NCI-H2081 treated with DMSO at 0.1 percent for 48 hours (cell line): ENCODE measurements at places on chromosomes 2 and 18.

DNA sequence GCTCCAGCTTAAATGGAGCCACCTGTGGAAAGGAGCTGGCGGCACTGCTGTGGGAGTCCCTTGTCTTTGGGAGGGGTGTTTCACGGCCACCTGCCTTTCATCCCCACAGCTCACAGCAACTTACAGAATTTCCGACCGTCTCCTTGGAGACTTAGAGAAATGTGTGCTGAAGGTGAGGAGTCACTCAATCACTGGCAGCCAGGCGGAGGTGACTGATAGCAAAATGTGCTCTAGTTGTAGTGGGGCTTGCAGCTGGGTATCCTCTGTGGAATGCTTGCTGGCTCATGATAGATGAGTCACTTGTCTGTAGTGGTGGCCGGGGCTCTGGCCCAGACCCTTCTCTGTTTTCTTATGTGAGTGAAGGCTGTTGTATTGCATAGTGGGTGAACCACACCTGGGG lies 110.7 kb downstream of the SH3RF3 start:
- no peak for DNase-seq

- no peak for DNase-seq
Measured at GRCh38 chr2:142290931-142291330, 160.1 kb upstream of the LRP1B start.

- no peak for DNase-seq
Measured at GRCh38 chr2:134685967-134686366, 32.8 kb downstream of the TMEM163 start.

DNA sequence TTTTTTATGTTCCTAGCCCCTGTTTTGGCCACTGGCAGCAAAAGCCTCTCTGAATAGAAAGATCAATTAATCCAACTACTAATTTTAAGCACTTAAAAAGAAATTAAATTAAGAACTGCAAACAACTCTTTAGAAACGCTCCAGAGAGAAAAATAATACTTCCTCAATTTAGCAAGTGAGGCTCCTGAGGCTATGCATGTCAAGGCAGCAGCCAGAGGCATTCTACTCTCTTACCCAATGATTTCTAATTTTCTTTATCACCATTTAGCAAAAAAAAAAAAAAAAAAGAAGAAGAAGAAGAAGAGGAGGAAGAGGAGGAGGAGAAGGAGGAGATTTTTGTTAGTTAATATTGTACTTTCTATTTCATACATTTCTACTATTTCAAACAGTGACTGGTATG lies 68.5 kb downstream of the TMEM237 start:
- no peak for DNase-seq

GRCh38 chr2:220962556-220962955 lies 609.5 kb downstream of the EPHA4 start:
- no peak for DNase-seq

DNA sequence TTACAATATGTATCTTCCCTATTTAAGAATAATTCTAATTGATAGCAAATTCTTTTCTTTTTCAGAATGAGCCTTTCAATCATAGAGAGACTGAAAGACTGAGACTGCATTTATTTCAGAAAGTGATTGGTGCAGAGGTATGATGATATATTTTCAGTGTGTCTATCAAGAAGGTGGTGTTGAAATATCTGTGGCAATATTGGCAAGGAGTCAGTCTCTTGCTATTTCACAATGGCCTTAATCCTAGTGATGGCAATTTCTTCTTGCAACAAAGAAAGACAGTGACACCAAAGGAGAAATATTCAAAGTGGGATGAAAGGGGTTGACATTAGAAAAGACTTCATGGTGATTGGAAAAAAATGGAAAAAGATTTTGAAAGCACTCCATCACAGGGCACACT lies 21.7 kb upstream of the ZBTB14 start:
- no peak for DNase-seq

DNA sequence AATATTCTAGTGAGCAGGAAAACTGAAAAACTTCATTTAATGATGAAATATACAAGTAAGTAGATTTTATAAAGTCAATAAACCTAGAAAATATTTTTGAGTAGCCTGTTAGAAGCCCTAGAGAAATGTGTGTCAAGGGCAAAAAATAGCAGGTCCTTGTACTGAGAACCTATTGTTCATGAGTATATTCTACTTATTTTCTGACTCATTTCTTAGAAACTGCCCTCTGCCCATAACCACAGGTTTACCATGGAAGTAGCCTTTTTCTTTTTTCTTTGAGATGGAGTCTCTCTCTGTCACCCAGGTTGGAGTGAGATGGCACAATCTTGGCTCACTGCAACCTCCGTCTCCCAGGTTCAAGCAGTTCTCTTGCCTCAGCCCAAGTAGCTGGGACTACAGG lies 19.4 kb upstream of the SELENOI start:
- no peak for DNase-seq

GRCh38 chr2:176135035-176135440 lies 5.5 kb downstream of the HOXD8 start:
- DNase-seq, result no peak

- no peak for DNase-seq
Measured at GRCh38 chr2:24206242-24206641, 31.4 kb downstream of the FAM228A start.

DNA sequence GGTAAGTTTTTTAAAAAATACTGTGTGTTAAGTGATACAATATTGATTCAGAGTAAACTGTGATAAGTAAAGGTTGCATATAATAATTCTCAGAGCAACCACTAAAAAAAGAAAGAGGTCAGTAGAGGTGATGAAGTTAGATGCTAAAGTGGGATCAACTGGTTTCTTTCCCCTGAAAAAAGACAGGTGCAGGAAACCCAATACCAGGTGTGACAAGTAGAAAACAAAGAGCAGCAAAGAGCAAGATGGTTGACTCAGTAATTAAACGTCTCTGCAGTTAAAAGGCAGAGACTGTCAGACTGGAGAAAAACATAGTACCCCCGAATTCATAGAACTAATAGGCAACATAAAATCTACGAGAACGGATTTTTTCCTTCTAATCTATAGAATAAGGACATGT lies 128.3 kb downstream of the ATP9B start:
- peak; percentile 62 for DNase-seq

DNA sequence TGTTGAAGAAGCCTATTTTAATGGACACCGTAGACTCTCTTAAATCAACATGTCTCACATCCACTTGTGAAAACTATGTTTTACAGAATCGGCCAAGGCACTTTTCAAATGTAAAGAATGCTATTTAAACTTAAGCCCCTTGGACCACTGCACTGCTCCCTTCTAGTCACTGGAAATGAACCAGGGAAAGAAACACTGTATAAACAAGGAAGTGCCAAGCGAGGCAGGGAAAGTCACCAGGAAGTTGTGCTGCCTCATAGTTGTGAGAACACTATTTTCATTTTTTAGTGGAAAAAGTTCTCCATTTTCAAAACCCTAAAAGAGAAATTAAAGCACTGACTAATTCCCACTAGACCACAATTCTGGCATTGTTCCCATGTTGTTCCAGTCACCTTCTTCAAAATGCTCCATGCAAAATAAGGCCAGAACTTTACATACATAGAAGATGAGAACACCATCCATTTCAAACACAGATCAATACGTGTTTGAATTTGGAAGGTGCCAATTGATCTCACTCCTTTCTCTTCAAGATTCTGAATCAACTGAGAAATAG lies 13.5 kb downstream of the CCDC141 start:
- DNase-seq, result no peak

GRCh38 chr2:215145611-215146010 lies 7.2 kb upstream of the ABCA12 start:
- no peak for DNase-seq

- no peak for DNase-seq
Measured at GRCh38 chr2:232662486-232663260, 29.3 kb downstream of the EFHD1 start.

- DNase-seq, result no peak
Measured at GRCh38 chr2:234496055-234496834, 636 bp downstream of the ARL4C start.

- no peak for DNase-seq
Measured at GRCh38 chr2:101339266-101339880, 30.9 kb upstream of the RNF149 start.

GRCh38 chr2:179703702-179704101 lies 157.7 kb downstream of the ZNF385B start:
- DNase-seq, result no peak

GRCh38 chr2:20622731-20623130 lies 28.2 kb downstream of the HS1BP3 start:
- no peak for DNase-seq

DNA sequence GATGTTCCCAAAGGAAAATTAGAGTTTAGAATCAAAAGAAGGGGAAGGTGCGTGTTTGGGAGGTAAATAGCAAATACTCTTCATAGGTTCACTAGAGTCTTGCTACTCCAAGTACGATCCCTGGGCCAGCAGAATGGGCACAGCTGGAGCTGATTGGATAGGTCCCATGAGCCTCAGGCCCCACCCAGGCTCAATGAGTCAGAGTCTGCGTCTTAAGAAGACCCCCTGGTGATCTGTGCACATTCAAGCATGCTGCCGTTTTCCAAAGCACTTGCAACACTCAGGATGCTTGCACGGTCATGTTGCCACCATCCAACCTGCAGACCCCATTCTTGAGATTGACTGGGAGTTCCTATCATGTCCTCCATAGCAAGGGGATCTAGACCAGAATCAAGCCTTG lies 40.5 kb downstream of the ABCG8 start:
- DNase-seq, result no peak

DNA sequence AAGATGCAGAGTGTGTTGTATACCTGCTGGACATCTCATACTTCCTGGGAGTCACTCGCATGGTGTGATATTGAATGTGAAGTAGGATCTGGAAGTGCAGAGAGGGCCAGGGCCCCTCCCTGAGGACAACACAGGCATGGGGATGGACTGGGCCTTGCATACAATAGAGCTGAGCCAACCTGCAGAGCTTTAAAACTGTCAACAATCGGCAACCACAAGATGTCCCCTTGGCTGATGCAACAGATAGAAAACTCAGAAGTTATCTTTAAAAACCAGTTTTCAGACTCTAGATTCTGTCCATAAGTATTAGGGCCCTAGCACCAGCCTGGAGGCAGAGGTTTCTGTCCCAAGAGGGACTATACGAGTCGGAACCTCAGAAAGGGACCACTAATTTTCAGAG lies 19.7 kb downstream of the EVA1A start:
- DNase-seq, result no peak

DNA sequence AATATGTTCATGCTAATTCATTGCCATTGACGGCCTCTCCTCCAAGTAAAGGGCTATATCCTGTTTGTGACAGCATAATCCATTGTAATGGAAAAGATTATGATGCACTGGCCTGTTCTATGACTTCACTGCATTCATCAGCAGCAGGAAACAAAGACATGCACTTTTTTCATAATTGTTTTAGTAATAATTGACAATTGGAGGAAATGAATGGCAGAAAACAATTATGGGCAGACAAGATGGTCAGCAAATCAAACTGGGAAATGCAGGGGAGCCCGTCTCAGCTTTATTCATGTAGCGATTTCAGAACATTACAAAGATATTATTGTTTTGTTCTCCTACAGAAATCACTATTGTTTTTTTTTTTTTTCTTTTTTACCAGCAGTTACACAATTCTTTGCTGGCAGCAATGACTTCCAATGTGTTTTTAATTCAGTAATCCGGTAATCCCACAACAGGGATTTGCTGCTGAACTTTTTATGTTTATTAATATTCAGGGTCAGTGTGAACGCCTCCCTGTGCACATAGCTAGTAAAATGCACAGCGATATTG lies 33.8 kb upstream of the RASGRP3 start:
- DNase-seq, result no peak

DNA sequence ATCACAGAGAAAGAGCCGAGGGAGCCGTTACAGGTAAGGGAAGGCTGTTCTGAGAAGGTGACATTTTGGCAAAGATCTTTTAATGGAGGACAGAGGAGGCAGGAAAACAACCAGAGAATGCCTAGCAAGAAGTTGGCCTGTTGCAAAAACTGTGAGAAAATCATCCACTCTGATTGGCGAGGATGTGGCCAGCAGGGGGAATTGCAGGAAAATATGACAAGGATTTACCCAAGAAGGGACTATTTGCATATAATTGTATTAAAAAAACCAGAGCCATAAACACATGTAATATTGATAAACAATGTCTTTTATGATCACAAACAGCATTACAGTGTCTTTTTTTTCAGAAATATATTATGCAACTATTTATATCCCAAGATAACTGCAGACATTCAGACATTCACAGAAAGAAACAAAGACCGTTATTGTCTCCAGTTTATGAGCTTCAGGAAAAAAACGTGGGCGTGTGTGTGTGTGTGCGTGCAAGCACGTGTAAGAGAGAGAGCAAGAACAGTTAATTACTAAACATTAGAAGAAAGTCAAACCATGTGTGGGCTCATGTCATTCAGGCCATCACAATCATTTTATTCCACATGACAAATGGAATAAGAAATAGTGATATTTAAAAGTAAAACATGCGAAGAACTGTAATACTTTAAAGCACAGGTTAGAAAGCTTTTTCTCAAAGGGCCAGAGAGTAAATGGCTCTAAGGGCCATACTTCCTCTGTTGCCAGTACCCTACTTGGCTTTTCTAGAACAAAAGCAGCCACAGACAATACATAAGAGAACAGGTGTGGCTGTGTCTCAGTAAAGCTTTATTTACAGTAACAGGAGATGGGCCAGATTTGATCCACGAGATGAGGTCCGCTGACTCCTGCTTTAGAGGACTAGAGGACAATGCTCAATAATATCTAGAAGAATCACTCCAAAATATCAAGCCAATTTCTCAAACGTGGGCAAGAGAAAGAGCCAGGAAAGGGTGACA lies 324.1 kb downstream of the DLGAP1 start:
- no peak for DNase-seq

GRCh38 chr2:231297108-231297908 lies 98.2 kb upstream of the B3GNT7 start:
- no peak for DNase-seq

GRCh38 chr2:147739508-147739907 lies 105.3 kb upstream of the ACVR2A start:
- DNase-seq, result no peak

GRCh38 chr2:33317369-33318007 lies 159.0 kb upstream of the RASGRP3 start:
- DNase-seq, result no peak

DNA sequence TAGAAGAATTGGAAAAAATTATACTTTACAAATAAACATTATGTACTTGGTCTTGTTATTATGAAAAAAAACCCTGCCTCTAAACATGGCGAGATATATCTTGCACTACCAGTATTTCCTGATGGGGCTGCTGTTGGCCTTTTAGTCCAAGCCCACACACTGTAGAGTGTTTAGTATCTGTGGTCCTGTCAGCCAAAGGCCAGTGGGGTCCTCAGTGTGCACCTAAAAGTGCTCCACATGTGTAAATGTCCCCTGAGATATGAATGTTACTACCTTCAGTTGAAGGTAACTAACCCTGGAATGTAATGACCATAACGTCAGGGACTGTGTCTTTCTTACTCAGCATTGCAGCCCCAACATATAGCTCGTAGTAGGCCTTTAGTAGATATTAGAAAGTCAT lies 71.1 kb upstream of the HK2 start:
- no peak for DNase-seq
